Right ventricle myocardium inferior (tissue), 1 donor: ENCODE measurements at places on chromosomes 12 and 14.

GRCh38 chr12:71645268-71645667, 18.4 kb downstream of the ZFC3H1 start:
- DNase-seq = no peak

- no peak for DNase-seq
These were observed 4.4 kb downstream of the ITGA7 start for GRCh38 chr12:55703288-55703687.

- no peak for DNase-seq
These were observed 3.8 kb downstream of the SOAT2 start for GRCh38 chr12:53107122-53107521.

GRCh38 chr12:98736352-98737321, 91.5 kb downstream of the APAF1 start:
- no peak for DNase-seq
